Right lobe of liver (tissue), 6 donors: ENCODE measurements at places on chromosomes 7 and 10. TPM values are rescaled to one million over a fixed set of nuclear protein-coding genes. Genes with fewer than 3 reads are reported as not detected.
A peak's percentile ranks its signal among the peaks of the same experiment; 100 is the strongest.

Gene ZNF804B
- total RNA-seq = not detected

Gene HTRA1
- 224 TPM for total RNA-seq

Gene CDC123
- 29.5 TPM for total RNA-seq

Gene ZNF365
- total RNA-seq = not detected

Gene PPP1R17
- total RNA-seq = not detected

Gene OGDHL
- 83.4 TPM for total RNA-seq

Gene OR9A2
- total RNA-seq = not detected

Gene AIFM2
- total RNA-seq = 11.8 TPM

Gene SPDYE5
- not detected for total RNA-seq

Gene LIPJ
- total RNA-seq = 0.06 TPM

DNA sequence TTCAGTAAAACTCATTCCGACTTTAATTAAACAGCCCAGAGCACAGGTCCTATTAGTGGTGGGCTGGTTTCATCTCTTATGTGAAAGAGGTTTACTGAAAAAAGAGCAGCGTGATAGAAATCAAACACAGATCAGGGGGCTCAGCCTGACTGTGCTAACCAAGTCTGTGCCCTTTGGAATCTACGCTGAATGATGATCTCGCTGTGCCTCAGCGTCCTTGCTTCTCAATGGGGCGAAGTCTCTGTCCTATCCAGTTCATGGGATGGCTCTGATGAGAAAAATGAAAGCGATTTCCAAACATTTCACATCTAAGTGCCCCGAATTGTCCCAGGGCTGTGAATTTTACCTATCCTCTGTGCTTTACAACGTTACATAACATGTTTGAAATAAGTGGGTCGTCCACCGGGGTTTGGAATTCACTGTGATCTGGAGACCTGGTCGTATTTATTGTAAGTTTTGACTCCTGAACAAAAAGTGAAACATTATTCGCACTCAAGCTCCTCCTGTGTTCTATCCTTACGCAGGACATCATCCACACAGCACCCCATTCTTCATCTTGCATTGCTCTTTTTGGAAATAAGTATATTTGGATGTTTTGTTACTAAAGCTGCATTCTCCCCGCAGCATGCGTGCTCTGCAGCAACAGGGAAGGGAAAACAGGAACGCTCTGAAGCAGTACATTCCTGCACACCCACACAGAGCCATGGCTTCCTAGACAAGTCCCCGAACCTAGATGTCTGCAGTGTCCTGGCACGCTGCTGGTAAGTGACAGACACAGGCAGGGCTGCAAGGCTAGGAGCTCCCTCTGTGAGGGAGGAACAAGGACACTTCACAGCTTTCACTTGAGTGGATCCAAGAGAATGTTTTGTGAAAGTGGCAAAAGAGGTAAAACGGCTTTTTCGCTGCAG is 83.5 kb downstream of the SLC37A3 start:
- no peaks in the 10 kb centered on the region for H3K27me3 ChIP-seq
- H3K4me3 ChIP-seq = no peak overlapping the region
- H3K27ac ChIP-seq = no peak overlapping the region
- no peaks in the 10 kb centered on the region for H3K4me1 ChIP-seq

- H3K4me1 ChIP-seq = peaks cover 21% of the 10 kb centered on the region
- H3K27ac ChIP-seq = peak overlapping the region; percentile 6
- no peak overlapping the region for H3K4me3 ChIP-seq
- no peaks in the 10 kb centered on the region for H3K36me3 ChIP-seq
Measured at GRCh38 chr7:117808341-117808757, 64.9 kb downstream of the CTTNBP2 start.

- no peak for DNase-seq
- H3K27me3 ChIP-seq = no peaks in the 10 kb centered on the region
Measured at GRCh38 chr10:122271076-122271475, at the start of gene BTBD16. TSS of gene BTBD16 (plus strand) at chr10:122271296. CDS start at chr10:122275082, 3,786 bp downstream.

DNA sequence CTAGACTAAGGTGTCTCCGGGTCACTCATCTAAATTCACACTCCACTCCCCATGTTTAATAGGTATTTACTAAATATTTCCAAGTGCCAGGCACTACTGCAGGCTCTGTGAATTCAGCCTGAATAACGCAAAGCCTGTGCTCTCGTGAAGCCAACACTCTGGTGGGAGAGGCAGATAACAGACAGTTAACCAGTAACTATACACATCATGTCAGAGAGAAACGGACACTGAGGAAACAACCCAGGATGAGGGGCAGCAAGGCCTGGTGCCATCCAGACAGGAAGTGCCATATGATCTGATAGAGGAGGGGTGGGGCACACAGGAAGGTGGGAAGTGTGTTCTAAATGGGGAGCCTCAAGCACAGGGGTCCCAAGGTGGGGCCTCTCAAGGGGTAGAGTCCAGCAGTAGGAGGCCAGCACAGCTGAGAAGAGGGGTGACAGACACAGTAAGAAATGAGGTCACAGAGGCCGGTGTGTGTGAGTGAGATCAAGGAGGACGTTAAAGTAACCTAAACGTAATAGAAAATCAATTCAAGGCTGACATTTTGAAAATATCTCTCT is 85.3 kb downstream of the LARP4B start:
- no peaks in the 10 kb centered on the region for H3K36me3 ChIP-seq
- DNase-seq = no peak
- peaks cover 3% of the 10 kb centered on the region for H3K4me1 ChIP-seq
- no peak overlapping the region for H3K27ac ChIP-seq

GRCh38 chr10:116168329-116168728 is 104.7 kb downstream of the GFRA1 start:
- no peaks in the 10 kb centered on the region for H3K4me1 ChIP-seq
- no peaks in the 10 kb centered on the region for H3K27me3 ChIP-seq
- H3K36me3 ChIP-seq = no peaks in the 10 kb centered on the region
- no peak overlapping the region for H3K27ac ChIP-seq

- no peaks in the 10 kb centered on the region for H3K27me3 ChIP-seq
- peaks cover 21% of the 10 kb centered on the region for H3K4me1 ChIP-seq
- no peaks in the 10 kb centered on the region for H3K36me3 ChIP-seq
- DNase-seq = no peak
- H3K27ac ChIP-seq = no peak overlapping the region
- H3K4me3 ChIP-seq = peak overlapping the region; percentile 96
Measured at GRCh38 chr7:2553831-2554581, 1.3 kb downstream of the BRAT1 start.

DNA sequence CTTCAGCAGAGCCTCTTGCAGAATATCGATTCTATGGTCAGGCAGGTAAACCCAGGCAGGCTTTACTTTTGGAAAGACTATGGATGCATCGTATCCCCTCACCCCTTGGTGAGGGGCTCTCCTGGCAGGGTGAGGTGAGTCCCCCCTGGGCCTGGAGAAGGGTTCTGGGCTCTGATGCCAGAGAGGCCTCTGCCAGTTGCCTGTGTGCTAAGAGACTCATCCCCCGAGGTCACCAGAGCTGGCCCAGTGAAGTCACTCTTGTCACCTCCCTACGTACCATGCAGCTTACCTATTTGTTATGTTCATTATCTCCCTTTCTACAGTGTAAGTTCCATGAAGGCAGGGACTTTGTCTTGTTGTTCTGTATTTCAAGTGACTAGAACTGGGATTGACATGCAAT is 51.3 kb downstream of the TSPAN15 start:
- H3K4me3 ChIP-seq = no peak overlapping the region
- H3K36me3 ChIP-seq = no peaks in the 10 kb centered on the region
- no peaks in the 10 kb centered on the region for H3K27me3 ChIP-seq

- no peak for DNase-seq
- H3K36me3 ChIP-seq = no peaks in the 10 kb centered on the region
- no peaks in the 10 kb centered on the region for H3K4me1 ChIP-seq
Measured at GRCh38 chr7:96636342-96636860, 73.2 kb downstream of the SEM1 start.

GRCh38 chr7:13848681-13849131 is 140.8 kb downstream of the ETV1 start:
- H3K27ac ChIP-seq = no peak overlapping the region
- H3K27me3 ChIP-seq = no peaks in the 10 kb centered on the region
- H3K4me3 ChIP-seq = no peak overlapping the region
- no peak for DNase-seq
- H3K36me3 ChIP-seq = no peaks in the 10 kb centered on the region

DNA sequence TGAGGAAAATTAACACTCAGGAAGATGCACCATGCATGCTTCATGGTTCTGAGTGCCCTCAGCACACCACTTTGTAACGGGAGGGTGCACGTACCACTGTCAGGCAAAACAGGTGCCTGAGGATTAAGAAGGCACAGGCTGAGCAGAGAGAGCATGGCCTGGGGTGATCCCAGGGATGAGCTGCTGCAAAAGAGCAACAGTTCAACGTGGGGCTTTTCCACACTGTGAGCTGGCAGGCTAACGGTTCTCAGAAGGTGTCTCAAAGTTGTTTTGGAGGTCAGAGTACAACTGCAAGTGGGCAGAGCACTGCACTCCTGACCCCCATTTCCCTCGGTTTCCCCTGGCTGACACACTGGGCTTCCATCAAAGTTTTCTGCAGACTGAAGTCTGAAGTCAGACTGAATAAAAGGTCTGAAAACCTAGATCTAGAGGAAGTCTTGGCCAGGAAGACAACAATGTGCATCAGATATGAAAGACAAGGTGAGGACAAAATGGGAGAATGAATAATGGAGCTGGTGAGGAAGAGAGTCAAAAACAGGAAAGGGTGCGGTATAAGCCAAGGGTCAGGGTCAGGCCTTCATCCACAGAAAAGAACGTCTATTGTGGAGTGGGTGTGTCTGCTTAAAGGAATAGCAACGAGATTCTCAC is 20.5 kb downstream of the ZNF438 start:
- no peak overlapping the region for H3K4me3 ChIP-seq
- no peaks in the 10 kb centered on the region for H3K27me3 ChIP-seq
- no peaks in the 10 kb centered on the region for H3K4me1 ChIP-seq
- no peaks in the 10 kb centered on the region for H3K36me3 ChIP-seq
- DNase-seq = no peak
- H3K27ac ChIP-seq = no peak overlapping the region

DNA sequence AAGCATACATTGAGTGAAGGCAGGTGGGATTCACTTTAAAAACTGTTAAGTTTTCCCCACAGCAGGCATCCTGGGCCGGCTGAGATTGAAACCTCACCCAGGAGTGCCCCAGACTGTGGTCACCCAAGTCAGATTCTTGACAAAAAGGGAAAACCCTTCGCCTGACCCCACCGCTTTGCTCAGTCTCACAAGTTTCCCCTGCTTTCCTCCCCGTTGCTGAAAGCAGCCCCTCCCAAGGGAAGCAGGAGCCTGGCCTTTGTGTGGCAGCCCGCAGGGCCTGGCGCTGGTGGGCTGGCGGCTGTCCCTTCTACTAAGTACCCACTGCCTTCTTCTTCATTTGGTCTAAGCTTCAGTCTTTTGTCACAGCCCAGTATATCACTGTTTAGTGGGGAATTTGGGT is 16.0 kb downstream of the RNF32 start:
- no peaks in the 10 kb centered on the region for H3K4me1 ChIP-seq
- no peak overlapping the region for H3K27ac ChIP-seq
- H3K36me3 ChIP-seq = no peaks in the 10 kb centered on the region

DNA sequence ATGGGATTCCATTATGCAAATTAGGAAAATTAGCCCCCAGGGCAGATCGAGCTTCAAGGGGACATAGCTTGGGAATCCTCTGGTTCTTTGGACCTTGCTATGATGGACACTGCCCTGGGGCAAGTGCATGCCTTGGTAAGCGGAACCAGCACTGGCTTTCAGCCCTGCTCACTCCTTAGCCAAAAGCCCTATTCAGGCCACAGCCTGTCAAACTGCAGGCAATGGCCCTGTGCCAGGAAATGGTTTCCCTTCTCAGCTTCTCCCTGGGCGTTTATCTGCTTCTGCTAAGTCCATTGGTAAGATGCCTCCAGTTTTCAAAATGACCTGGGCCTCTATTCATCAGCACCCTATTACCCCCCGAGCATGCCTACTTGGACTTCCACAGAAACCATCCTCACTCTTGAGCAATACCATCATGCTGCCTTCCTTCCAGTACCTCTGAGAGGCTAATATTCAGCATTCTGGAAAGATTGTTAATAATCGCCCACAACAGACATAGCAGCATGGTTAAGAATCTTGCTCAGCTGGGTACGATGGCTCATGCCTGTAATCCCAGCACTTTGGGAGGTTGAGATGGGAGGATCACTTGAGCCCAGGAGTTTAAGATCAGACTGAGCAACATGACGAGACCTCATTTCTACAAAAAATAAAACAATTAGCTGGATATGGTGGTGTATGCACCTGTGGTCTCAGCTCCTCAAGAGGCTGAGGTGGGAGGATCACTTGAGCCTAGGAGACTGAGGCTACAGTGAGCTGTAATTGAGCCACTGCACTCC is 918.6 kb upstream of the AUTS2 start:
- H3K4me3 ChIP-seq = no peak overlapping the region
- DNase-seq = no peak
- H3K4me1 ChIP-seq = no peaks in the 10 kb centered on the region
- no peaks in the 10 kb centered on the region for H3K36me3 ChIP-seq

GRCh38 chr7:28570113-28570969 is 158.0 kb downstream of the CREB5 start:
- no peak overlapping the region for H3K4me3 ChIP-seq
- no peaks in the 10 kb centered on the region for H3K4me1 ChIP-seq
- DNase-seq = no peak
- no peaks in the 10 kb centered on the region for H3K36me3 ChIP-seq

DNA sequence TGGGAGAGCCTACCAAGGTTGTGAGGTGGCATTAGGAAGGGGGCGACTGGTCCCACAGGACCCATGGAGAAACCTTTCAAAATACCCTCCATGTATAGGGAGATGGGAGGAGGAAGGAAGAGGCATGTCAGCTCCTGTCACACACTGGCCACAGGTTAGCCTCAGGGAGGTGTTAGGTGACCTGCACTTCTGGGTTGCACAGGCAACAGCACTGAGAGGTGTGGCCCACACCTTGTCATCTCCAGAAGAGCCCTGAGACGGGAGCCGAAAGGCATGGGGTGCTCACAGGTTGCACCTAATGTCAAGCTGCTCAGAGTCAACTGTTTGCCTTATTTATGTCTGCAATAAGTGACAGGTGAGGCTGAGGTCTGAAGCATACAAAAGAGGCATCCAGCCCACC is 14.6 kb upstream of the USP6NL start:
- no peak for DNase-seq
- no peaks in the 10 kb centered on the region for H3K4me1 ChIP-seq
- H3K4me3 ChIP-seq = no peak overlapping the region

DNA sequence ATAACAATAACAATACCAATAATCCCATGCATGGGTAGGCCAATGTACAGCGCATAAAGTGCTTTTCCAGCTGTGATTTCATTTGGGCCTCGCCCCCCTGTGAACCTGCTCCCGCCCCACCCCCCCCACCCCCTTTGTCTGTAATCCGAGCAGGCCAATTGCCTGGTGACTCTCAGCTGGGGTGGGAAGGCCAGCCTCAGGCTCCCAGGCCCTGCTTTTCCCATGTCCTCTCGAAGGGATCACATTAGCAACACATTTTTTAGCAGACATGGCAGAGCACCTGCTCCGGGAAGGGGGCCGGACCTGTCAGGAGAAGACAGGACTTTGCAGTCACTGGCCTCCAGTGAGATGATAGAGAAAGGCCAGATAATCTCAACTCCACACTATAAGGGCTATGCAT is 439.3 kb downstream of the RPS24 start:
- no peak overlapping the region for H3K27ac ChIP-seq
- H3K27me3 ChIP-seq = no peaks in the 10 kb centered on the region
- H3K4me1 ChIP-seq = no peaks in the 10 kb centered on the region
- no peaks in the 10 kb centered on the region for H3K36me3 ChIP-seq
